ENCODE measurements at places on chromosomes 16 and 17. TPM values are rescaled to one million over a fixed set of nuclear protein-coding genes. Genes with fewer than 3 reads are reported as not detected.

GRCh38 chr17:3276126-3276525 is 22.0 kb downstream of the OR3A1 start:
- DNase-seq, result no peak

- no peak for DNase-seq
These were observed 1494.7 kb upstream of the CDH8 start for GRCh38 chr16:63530974-63531373.

The KRT25 gene
- not detected for total RNA-seq

DNA sequence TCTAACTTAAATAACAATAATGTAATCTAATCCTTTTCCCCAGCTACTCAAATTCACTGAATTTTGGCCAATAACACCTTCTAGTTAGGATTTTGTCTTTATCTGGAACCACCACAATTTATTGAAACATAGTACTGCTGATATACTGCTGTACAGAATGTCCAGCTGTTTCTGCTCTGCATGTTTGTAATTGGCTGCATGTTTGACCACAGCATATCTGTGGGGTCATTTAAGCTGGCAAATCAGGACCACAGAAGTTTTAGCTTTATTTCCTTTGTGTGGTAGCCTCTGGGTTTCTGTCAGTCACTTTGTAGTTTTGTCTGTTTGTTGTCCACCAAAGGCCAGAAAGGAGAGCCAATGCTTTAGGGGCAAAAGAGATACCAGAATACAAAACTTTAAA is 22.2 kb upstream of the RAB11FIP4 start:
- no peak for DNase-seq

GRCh38 chr16:27813591-27813990 is 249.9 kb downstream of the GSG1L start:
- DNase-seq, result no peak

DNA sequence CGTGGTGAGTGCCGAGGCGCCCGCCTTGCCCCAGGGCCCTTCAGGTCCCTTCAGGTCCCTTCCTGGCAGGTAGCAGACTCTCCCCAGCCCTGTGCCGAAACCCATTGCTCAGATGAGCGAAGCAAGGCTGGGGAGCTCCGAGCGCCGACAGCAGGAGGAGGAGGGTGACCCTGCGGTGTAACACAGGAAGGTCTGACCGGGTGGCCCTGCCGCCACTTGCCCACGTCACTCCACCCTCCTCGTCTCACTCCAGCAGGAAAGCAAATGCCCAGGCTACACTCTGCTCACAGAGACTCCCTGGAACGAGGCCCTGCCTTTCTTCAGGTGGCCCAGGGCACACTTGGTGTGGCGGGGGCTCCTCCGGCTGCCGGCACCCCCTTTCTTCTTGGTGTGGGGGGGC is 57.2 kb downstream of the ACTG1 start:
- DNase-seq, result no peak

All from H4 (cell line).